ENCODE measurements at places on chromosomes 12 and 14.

GRCh38 chr12:15700595-15700994, 88.6 kb downstream of the EPS8 start:
- peak overlapping the region; percentile 82 for H3K27ac ChIP-seq
- peaks cover 3% of the 10 kb centered on the region for H3K27me3 ChIP-seq
- no peak overlapping the region for H3K4me3 ChIP-seq
- H3K4me1 ChIP-seq = peaks cover 35% of the 10 kb centered on the region
- peak; percentile 12 for DNase-seq

DNA sequence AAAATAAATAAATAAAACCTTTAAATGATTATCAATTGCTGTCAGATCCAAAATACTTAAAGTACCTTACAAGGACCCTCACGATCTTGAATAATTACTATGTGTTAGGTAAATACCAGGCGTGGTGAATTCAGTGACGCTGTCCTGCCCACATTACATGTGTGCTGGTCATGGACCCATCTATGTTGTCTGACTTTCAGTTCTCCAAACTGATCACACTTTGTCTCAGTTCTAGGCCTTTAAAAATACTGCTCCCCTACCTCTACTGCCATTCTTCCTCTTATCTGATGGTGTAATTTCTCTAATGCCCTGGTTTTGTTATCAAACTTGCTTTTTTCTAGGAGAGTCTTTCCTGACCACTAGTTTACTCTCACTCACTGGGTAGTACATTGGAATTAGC, 520.7 kb downstream of the TRHDE start:
- H3K27ac ChIP-seq = no peak overlapping the region
- H3K4me3 ChIP-seq = no peak overlapping the region
- no peak for DNase-seq
- no peaks in the 10 kb centered on the region for H3K4me1 ChIP-seq
- H3K36me3 ChIP-seq = no peaks in the 10 kb centered on the region

DNA sequence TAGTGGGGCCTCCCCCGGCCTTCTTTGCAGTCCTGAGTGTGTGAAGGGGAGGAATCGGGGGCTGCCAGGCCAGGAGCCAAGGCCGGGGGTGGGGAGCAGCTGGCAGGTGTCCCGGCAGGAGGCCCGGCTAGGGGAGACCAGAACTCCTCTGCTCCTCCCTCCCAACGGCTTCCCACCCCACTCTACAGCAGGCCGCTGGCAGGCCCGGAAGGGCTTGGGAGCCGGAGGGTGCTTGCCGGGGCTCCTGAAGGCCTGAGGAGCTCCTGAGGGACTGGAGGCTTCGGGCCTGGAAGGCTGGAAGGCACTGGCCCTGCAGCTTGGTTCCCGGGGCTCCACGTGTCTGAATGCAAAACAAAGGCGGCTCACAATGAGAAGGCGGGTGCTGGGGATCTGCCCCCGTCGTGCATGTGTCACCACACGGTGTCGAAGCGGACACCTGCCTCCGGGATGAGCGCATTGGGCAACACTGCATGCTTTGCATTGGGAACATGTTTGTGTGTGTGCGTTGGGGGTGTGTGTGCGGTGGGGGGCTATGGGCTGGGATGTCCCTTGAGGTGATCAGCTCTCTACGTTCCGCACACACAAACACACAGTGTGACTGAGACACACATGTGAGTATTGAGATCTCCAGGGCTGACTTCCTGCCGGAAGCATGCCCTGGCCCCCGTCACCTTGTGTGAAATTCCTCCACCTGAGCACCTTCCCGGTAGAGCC, 30.9 kb upstream of the ANKRD9 start:
- H3K27me3 ChIP-seq = peaks cover 17% of the 10 kb centered on the region
- no peak overlapping the region for H3K27ac ChIP-seq
- no peak for DNase-seq
- H3K4me3 ChIP-seq = no peak overlapping the region
- no peaks in the 10 kb centered on the region for H3K36me3 ChIP-seq

- H3K4me3 ChIP-seq = no peak overlapping the region
- no peak for DNase-seq
Observed at GRCh38 chr12:1509413-1510052, 84.8 kb downstream of the FBXL14 start.

- peaks cover 18% of the 10 kb centered on the region for H3K36me3 ChIP-seq
- H3K27ac ChIP-seq = no peak overlapping the region
- H3K4me3 ChIP-seq = no peak overlapping the region
- H3K27me3 ChIP-seq = no peaks in the 10 kb centered on the region
- H3K4me1 ChIP-seq = peaks cover 26% of the 10 kb centered on the region
Observed at GRCh38 chr12:96028538-96028937, 6.8 kb downstream of the LTA4H start.

- peaks cover 25% of the 10 kb centered on the region for H3K4me1 ChIP-seq
- no peak overlapping the region for H3K27ac ChIP-seq
- no peak for DNase-seq
- no peaks in the 10 kb centered on the region for H3K27me3 ChIP-seq
Observed at GRCh38 chr12:104707794-104708558, 250.1 kb downstream of the SLC41A2 start.

- H3K27me3 ChIP-seq = peaks cover 2% of the 10 kb centered on the region
- H3K36me3 ChIP-seq = no peaks in the 10 kb centered on the region
- no peak overlapping the region for H3K27ac ChIP-seq
- no peak for DNase-seq
- peaks cover 14% of the 10 kb centered on the region for H3K4me1 ChIP-seq
Observed at GRCh38 chr14:66104486-66104885, 381.7 kb upstream of the CCDC196 start.

DNA sequence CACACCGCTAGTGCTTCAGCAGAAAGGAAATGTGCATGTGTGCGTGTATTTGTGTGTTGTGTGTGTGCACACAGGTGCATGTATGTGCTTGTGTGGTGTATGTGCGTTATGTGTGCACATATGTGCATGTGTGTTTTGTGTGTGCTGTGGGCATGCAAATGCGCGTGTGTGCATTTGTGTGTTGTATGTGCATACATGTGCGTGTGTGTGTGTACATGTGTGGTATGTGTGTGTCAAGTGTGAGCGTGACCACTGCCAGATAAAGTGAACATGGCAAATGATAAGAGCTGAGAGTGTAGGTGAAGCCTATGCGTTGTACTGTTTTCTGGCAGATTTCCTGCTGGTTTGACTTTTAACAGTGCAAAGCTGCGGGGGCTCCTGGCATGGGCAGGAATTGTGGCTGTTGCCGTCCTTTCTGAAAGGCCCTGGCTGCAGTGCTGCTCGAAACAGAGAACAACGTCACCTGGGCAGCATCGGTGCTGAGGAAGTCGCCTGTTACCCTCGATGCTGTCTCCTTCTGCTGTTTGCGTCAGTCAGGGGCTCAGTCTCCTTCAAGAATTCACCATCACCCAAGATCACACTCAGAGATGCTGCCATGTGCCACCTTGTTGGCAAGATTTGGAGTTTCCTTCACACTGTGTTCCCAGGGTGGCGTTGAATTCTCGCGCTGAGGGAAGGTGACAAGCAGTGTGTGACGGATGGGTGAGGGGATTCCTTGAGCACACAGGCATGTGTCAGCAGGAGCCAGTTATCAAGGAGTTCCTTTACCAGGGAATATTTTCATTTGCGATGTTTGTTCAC, 56.1 kb downstream of the ADGRD1 start:
- H3K27me3 ChIP-seq = no peaks in the 10 kb centered on the region
- no peaks in the 10 kb centered on the region for H3K36me3 ChIP-seq
- no peaks in the 10 kb centered on the region for H3K4me1 ChIP-seq
- H3K4me3 ChIP-seq = no peak overlapping the region
- H3K27ac ChIP-seq = no peak overlapping the region
- no peak for DNase-seq

- H3K27me3 ChIP-seq = no peaks in the 10 kb centered on the region
- H3K4me3 ChIP-seq = no peak overlapping the region
- DNase-seq = no peak
- H3K4me1 ChIP-seq = no peaks in the 10 kb centered on the region
- H3K36me3 ChIP-seq = no peaks in the 10 kb centered on the region
Observed at GRCh38 chr14:94638339-94638738, 26.1 kb downstream of the SERPINA3 start.

- no peaks in the 10 kb centered on the region for H3K27me3 ChIP-seq
- no peaks in the 10 kb centered on the region for H3K36me3 ChIP-seq
- DNase-seq = no peak
Observed at GRCh38 chr14:37453985-37454384, 141.1 kb downstream of the FOXA1 start.

DNA sequence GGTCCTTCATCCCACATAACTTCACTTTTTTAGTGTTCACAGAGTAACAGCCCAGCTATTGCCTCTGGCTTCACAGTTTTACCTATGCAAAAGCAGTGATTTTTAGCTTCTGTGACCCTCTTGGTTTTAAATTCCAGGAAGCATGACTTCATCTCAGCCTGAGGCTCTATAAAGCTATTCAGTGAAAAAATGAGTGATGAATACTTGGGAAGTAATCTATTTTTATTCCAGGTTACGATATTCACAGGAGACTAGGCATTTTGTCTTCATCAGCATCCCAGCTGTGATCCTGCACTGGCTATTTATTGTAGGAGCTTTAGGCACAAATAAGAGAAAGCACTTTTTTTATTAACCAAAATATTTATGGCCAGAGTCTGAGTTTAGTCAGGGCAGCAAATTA, 164.8 kb downstream of the SNAPC1 start:
- no peak overlapping the region for H3K27ac ChIP-seq
- no peak for DNase-seq
- peaks cover 33% of the 10 kb centered on the region for H3K27me3 ChIP-seq

DNA sequence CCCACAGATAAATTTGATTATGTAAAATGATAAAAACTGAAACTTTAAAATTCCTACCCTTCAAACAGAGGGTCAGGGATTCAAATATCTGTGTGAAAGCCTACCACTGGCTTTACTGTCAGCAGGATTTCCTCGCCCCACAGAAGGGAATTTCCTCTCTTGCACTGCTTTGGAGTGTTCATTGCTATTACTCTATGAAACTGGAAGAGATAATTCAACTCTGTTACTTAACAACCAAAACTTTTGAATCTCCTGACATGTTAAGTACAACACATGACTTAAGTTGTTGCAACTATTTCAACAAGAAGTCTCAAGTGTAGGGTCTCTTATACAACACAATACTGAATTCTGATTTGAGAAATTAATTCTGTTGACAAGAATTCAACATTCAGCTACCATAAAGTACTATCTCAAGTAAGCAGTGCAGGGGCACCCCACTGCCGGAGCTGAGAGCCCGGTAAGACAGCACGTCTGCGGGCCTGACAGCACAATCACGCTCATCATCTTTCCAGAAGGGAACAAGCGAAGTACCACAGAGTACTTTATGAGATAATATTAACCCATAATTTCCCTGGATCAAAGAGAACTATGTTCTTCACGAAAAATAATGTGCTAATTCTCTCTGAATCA, 22.9 kb downstream of the DICER1 start:
- no peak overlapping the region for H3K4me3 ChIP-seq
- no peak overlapping the region for H3K27ac ChIP-seq
- peaks cover 32% of the 10 kb centered on the region for H3K36me3 ChIP-seq
- DNase-seq = no peak
- peaks cover 28% of the 10 kb centered on the region for H3K4me1 ChIP-seq

DNA sequence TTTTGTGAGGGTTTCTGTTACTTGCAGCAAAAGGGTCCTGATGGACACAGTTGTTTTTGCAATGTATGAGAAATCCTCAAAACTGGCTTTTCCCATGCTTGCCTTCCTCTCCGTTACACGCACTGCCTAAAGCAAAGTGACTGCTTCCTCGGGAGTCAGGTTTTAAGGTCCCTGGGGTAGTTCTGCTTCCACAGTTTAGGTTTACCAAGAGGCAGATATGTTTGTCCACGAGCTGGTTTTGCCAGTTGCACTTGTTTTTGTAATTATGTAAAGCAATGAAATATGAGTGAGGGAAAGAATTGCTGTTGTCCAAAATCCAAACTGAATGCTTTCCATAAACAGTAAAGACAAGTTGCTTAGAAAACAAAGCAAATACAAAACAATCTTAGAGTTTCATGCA, 290.7 kb upstream of the AMIGO2 start:
- no peak overlapping the region for H3K27ac ChIP-seq
- no peak for DNase-seq
- no peaks in the 10 kb centered on the region for H3K27me3 ChIP-seq
- H3K4me3 ChIP-seq = no peak overlapping the region
- H3K4me1 ChIP-seq = peaks cover 10% of the 10 kb centered on the region

- H3K4me1 ChIP-seq = no peaks in the 10 kb centered on the region
- no peaks in the 10 kb centered on the region for H3K36me3 ChIP-seq
- no peak overlapping the region for H3K4me3 ChIP-seq
Observed at GRCh38 chr14:103220134-103220981, 97.1 kb downstream of the TNFAIP2 start.

GRCh38 chr14:56121816-56122215, 3.6 kb downstream of the PELI2 start:
- peaks cover 30% of the 10 kb centered on the region for H3K4me1 ChIP-seq
- H3K4me3 ChIP-seq = no peak overlapping the region
- H3K27ac ChIP-seq = no peak overlapping the region
- H3K27me3 ChIP-seq = peaks cover 29% of the 10 kb centered on the region
- no peaks in the 10 kb centered on the region for H3K36me3 ChIP-seq
- no peak for DNase-seq

Data from activated CD4-positive, alpha-beta T cell treated with anti-CD3 and anti-CD28 coated beads, Interleukin-2, amount 10 ng/mL, durations not matched to agents 7 days and 5 days (primary cell).